ENCODE measurements at places on chromosomes 4 and X.
A peak's percentile ranks its signal among the peaks of the same experiment; 100 is the strongest.

DNA sequence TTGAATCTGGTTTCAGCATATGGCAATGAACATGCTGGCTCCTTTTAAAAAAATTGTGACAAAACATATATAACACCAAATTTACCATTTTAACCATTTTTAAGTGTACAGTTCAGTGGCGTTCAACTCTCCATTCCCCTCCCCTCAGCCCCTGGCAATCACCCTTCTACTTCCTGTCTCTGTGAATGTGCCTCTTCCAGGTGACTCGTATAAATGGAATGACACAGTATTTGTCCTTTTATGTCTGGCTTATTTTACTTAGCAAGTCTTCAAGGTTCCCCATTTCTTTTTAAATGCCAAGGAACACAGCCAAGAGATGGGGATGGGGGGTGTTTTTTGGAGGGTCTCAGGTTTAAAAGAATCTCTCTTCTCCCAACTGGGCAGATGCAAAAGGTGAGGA, 35.4 kb upstream of the BCLAF3 start:
- peak; percentile 22 for DNase-seq

- DNase-seq: no peak
Observed at GRCh38 chr4:141081921-141082395, 51.3 kb downstream of the RNF150 start.

DNA sequence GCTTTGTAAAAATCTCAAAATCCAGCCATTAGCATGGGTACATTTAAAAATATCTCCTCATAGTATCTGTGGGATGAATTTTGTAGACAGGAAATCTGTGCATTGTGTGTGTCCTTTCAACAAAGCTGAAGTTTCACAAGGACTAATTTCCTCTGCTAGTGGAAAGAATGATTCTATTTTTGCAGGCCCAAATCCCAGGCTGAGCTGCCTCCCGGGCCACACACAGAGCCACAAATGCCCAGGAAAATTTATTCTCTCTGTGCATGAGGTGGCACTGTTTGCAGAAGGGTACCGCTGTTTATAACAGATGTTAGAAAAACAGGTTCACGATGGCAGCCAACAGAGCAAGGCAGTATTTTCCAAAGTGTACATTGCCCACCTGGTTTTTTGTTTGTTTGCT, 11.0 kb upstream of the VCX3B start:
- no peak for DNase-seq

DNA sequence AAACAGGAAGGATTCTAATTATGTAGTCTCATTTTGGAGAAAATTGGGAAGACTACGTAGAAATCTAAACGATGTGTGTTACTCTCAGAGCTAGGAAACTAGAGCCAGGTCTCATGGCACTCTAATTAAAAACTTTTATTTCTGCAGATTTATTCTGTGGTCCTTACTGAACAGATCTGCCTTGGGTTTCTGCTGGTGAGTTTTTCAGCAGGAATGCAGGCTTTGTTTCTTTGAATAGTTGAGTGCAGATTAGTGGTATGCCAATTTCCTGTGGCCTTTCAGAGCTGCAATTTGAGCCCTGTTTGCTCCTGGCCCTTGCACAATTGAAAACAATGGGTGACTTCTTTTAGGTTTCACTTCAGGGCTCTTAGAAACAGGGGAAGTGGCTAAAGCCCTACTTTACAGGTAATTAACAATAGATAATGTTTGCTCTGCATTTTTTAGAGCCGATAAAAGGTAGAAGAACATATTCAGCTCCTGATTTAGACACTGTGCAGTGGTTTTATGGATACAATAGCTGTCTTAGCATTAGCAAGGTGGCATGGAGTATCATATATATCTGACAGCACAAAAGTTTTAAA, 21.8 kb downstream of the SPRY1 start:
- DNase-seq: peak; percentile 95

GRCh38 chr4:70737006-70737405, 15.2 kb downstream of the RUFY3 start:
- DNase-seq: no peak

- DNase-seq: no peak
Observed at GRCh38 chr4:189613207-189613606, 327.5 kb upstream of the FRG1 start.

GRCh38 chr4:73258436-73258685, 237 bp downstream of the ANKRD17 start:
- DNase-seq: no peak

DNA sequence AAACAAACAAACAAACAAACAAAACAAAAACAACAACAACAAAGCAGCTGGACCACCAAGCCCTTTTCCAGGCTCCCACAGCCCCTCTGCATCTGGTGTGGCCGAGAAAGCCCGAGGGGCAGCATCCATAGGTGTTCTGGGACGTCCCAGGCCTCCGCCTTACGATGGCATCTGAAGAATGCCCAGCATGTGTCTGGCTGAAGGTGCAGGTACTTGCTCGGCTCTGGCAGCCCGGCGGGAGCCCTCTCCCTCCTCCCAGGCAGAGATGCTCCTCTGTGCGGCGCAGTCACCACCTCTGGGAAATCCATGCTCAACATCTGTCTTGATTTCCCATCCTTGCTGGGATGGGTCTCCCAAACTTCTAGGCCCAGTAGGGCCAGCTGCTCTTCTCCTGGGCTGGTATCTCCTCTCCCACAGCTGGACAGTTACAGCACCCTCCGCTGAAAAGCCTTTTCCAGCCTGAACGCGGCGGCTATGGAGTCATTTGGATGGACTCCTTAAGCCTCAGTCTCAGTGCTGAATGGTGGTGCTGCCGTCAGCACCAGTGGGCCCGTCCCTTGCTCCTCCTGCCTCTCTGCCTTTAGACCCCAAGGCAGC, 4.3 kb downstream of the PSAPL1 start:
- DNase-seq: no peak

- DNase-seq: no peak
Observed at GRCh38 chr4:112290341-112290740, 4.6 kb upstream of the TIFA start.

GRCh38 chr4:186782302-186782701, 58.6 kb upstream of the FAT1 start:
- no peak for DNase-seq

All from cardiac fibroblast (primary cell).